ENCODE measurements at places on chromosomes 16 and 17.

DNA sequence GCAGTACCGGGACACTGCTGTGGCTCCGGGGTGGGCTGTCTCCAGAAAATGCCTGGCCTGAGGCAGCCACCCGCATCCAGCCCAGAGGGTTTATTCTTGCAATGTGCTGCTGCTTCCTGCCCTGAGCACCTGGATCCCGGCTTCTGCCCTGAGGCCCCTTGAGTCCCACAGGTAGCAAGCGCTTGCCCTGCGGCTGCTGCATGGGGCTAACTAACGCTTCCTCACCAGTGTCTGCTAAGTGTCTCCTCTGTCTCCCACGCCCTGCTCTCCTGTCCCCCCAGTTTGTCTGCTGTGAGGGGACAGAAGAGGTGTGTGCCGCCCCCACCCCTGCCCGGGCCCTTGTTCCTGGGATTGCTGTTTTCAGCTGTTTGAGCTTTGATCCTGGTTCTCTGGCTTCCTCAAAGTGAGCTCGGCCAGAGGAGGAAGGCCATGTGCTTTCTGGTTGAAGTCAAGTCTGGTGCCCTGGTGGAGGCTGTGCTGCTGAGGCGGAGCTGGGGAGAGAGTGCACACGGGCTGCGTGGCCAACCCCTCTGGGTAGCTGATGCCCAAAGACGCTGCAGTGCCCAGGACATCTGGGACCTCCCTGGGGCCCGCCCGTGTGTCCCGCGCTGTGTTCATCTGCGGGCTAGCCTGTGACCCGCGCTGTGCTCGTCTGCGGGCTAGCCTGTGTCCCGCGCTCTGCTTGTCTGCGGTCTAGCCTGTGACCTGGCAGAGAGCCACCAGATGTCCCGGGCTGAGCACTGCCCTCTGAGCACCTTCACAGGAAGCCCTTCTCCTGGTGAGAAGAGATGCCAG is 12.9 kb downstream of the STH start:
- no peak for DNase-seq

DNA sequence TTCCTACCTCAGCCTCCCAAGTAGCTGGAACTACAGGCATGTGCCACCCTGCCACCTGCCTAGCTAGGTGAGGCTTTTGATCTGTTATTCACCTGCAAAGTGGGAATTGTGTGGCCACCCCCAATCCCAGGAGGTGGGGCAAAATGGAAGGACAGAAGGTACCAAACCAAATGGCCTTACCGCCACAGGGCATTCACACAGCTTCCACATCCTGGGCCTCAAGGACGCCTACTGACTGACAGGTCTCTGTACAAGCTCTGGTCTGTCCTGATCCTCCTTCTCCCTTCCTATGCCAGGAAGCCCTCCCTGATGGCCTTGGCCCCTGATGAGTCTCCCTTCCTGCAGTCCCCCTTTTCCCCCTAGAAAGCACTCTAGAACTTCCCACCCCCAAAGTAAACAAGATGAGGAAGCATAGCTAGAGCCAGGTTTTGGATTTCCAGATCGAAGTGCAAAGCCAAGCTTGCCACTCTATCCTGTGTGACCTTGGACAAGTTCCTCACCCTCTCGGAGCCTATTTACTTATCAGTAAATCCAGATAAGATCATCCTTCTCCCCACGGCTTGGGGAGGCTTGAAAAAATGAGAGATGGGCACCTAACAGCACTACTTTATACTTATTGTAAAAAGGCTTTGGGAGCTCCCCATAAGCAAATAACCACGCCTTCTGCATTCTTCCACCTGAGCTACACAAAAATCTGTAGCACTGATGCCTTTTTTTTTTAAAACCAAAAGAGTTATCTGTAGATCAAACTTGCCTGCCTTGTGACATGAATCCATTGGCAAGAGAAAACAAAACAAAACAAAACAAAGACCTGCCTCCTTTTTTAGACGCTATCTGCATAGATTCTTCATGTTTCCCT is 4.5 kb downstream of the PLLP start:
- no peak for DNase-seq

- DNase-seq, result no peak
Measured at GRCh38 chr16:67163164-67163998, 1.2 kb upstream of the HSF4 start.

GRCh38 chr17:78299049-78299448 is 60.8 kb downstream of the SOCS3 start:
- no peak for DNase-seq

DNA sequence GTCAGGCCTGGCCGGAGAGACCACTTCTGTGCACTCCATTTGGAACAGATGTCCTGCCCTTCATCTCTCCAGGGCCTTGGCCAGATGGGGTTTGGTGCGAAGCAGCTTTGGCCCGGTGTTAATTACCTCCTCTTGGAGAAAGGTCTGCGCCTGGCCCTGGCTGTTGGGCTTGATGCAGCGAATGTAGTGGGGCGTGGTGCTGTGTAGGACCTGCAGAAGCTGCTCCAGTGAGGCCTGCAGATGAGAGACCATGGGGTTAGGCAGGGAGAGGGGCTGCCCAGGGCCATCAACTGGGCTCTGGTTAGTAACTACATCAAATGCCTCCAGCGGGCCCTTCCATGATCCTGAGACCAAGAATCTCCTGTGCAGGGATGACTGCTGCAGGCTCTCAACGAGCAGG is 18.7 kb downstream of the ZNHIT3 start:
- no peak for DNase-seq

GRCh38 chr16:15953929-15954813 is 4.8 kb downstream of the ABCC1 start:
- DNase-seq, result no peak

- DNase-seq, result no peak
Measured at GRCh38 chr17:46930051-46930450, 7.1 kb downstream of the GOSR2 start.

DNA sequence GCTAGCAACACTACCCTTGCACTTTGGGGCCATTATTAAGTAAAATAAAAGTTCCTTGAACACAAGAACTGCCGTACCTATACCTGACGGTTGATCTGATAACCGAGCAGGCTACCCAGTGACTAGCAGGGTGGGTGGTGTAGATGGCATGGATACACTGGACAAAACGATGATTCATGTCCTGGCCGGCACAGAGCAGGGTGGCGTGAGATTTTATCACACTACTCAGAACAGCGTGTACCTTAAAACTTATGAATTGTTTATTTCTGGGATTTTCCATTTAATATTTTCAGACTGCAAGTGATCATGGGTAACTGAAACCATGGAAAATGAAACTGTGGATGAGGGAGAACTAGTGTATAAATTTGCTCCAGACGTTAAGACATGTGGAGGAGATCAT is 41.0 kb upstream of the MSI2 start:
- DNase-seq, result no peak

- no peak for DNase-seq
Measured at GRCh38 chr17:27610304-27610677, 20.7 kb upstream of the LGALS9 start.

DNA sequence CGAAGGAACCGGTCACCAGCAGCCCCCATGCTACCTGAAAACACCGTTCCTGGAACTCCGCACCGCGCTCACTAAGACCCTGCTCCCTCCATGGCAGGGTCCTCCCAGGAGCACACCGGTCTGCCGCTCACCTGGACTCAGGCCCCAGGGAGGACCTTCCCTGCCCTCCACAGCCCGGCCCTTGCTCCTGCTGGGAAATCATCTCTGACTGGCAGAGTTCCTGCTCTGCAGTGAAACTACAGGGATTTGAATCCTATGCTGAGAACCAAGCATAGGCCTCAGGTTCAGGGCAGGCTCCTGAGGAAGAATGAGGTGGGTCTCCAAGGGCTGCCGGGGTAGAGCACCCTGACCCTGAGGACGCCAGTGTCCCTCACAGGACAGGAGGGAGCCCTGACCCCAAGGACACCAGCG is 88.5 kb downstream of the KCNJ12 start:
- DNase-seq, result no peak

- DNase-seq, result no peak
Measured at GRCh38 chr17:37447641-37448040, 41.0 kb downstream of the TADA2A start.

DNA sequence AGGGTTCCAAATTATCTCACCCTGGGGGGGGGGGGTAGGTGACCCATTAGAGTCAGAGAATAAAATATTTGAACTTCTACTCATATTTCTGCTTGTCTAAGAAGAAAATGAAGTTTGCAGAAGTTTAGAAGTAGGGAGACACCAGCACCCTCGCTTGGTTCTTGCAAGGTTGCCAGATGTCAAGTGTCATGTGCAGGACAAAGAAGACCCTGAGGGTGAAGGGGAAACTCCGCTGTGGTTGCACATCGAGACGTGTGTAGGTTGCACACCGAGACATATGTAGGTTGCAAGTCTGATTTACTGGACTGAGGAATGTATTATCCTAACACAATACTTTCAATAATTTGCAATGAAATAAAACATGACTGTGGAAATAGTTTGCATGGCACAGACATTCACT is 42.4 kb upstream of the IRF8 start:
- no peak for DNase-seq

- DNase-seq, result no peak
Measured at GRCh38 chr16:86370062-86370461, 140.3 kb upstream of the FOXF1 start.
